ENCODE measurements at places on chromosomes 11 and 22. TPM values are rescaled to one million over a fixed set of nuclear protein-coding genes. Genes with fewer than 3 reads are reported as not detected.

The NXPE4 gene
- polyA plus RNA-seq, result not detected

The NOX4 gene
- polyA plus RNA-seq, result not detected

The KCNA4 gene
- polyA plus RNA-seq, result not detected

The JAML gene
- 210 TPM for polyA plus RNA-seq

The ACR gene
- not detected for polyA plus RNA-seq

The EMID1 gene
- polyA plus RNA-seq, result 0.31 TPM

The SCO2 gene
- 6.5 TPM for polyA plus RNA-seq

The OR52E8 gene
- not detected for polyA plus RNA-seq

The SLC35F2 gene
- 11.6 TPM for polyA plus RNA-seq

The TRIM34 gene
- polyA plus RNA-seq, result 13.5 TPM

The EHD1 gene
- polyA plus RNA-seq, result 258 TPM

The BAD gene
- polyA plus RNA-seq, result 56.5 TPM

The C1QTNF5 gene
- polyA plus RNA-seq, result not detected

The OSM gene
- polyA plus RNA-seq, result 16.4 TPM

The PTPN5 gene
- not detected for polyA plus RNA-seq

The YAP1 gene
- 0.12 TPM for polyA plus RNA-seq

The CASP4 gene
- 125 TPM for polyA plus RNA-seq

The OR52N4 gene
- 0.71 TPM for polyA plus RNA-seq

The SMC1B gene
- polyA plus RNA-seq, result not detected

The TBX10 gene
- not detected for polyA plus RNA-seq

The ZDHHC24 gene
- 21.5 TPM for polyA plus RNA-seq

The MS4A1 gene
- polyA plus RNA-seq, result 11.1 TPM

The TMEM132A gene
- not detected for polyA plus RNA-seq

The IFT27 gene
- polyA plus RNA-seq, result 9.7 TPM

The FAM180B gene
- not detected for polyA plus RNA-seq

The DDX25 gene
- polyA plus RNA-seq, result not detected

The PTDSS2 gene
- polyA plus RNA-seq, result 11.5 TPM

The KRTAP5-6 gene
- not detected for polyA plus RNA-seq

The CDC45 gene
- polyA plus RNA-seq, result 0.17 TPM

The TH gene
- not detected for polyA plus RNA-seq

The BIK gene
- 7.2 TPM for polyA plus RNA-seq

The UPK3A gene
- polyA plus RNA-seq, result not detected

The MS4A5 gene
- polyA plus RNA-seq, result not detected

The LRRC74B gene
- not detected for polyA plus RNA-seq

The PGA5 gene
- polyA plus RNA-seq, result not detected

The TMEM135 gene
- polyA plus RNA-seq, result 5.9 TPM

The OR51E2 gene
- polyA plus RNA-seq, result not detected

The SLC17A6 gene
- polyA plus RNA-seq, result not detected

The MAP6 gene
- polyA plus RNA-seq, result not detected

The KRTAP5-11 gene
- not detected for polyA plus RNA-seq
